ENCODE measurements at places on chromosomes 7 and 10.

DNA sequence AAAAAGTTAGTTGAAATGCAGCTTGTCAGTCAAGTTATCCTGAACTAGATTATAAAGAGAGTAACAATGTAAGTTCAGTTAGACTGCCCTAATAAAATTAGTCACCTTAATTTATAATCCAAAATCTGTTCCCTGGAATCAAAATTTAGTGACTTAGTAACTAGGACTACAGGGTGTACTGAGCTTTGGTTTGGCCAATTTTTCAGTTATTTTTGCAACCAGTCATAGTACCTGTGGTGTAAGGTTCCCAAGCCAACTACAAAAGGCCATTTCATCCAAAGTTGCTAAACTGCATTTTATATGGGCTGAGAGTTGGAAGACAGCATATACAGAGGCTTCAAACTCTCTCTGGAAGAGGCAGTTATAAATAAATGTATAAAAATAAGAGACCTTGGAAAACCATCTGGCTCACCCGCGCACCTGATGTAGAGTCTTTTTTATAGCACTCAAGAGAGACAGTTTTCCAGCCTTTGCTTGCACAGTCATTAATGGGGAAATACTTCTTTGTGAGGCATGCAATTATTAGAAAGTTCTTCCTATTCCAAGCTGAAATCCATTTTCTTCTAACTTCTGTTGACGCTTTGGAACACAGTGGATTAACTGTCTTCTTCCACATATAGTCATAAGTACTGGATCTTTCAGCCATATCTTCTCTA is 59.2 kb downstream of the PUS7 start:
- no peak for DNase-seq

- no peak for DNase-seq
Measured at GRCh38 chr7:4692055-4692454, 10.0 kb downstream of the FOXK1 start.

DNA sequence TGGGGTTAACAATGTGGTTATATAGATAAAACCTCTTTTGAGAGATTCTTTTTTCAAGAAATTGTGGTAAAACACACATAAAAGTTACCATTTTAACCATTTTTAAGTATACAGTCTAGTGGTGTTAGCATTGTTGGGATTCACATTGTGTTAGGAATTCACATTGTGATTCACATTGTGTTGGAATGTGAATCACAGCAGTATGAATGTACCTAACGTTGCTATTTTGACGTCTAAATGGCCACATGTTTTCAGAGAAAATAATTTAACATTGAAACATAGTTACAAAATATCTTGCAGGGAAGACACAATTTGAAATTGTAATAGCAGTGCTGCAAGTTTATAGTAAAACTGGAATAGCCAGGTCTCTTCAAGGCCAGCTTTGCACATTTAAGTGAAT is 129.0 kb downstream of the BICC1 start:
- DNase-seq: no peak

DNA sequence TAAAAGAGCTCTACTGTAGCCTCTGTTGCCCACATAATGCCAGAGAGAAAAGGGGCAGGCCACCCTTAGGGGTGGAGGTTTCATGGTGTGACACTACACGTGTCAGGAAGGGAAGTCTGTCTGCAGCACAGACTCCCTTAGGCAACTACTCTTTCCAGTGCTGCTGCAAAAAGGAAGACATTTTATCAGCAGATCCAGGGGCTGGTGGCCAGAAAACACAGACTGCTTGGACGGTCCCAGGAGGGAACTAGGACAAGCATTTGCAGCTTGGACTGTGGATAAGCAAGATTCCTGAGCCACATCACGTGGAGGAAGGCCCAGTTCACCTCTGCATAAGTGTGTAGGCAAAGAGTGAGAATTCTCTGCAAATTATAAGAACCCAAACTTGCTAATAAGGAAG is 220.8 kb downstream of the FANK1 start:
- no peak for DNase-seq

DNA sequence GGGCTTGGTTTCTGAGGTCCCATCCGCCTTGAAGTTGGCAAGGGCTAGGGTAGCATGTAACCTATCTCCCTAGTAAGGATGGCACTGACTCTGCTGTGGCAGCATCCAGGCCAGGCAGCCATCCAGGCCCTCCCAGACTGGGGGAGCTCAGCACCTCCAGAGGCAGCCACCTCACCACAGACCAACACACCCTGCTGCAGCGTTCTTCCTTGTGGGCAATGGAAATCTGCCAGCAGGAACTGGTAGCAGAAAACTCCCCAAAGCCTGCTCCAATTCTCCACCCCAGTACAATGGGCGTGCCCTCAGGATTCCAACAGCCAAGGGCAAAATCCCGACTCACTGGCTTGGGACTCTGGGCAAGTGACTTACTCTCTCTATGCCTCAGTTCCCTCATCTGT is 27.5 kb downstream of the DLG5 start:
- DNase-seq: no peak

GRCh38 chr10:119431034-119431772 is 111.3 kb downstream of the RGS10 start:
- no peak for DNase-seq

DNA sequence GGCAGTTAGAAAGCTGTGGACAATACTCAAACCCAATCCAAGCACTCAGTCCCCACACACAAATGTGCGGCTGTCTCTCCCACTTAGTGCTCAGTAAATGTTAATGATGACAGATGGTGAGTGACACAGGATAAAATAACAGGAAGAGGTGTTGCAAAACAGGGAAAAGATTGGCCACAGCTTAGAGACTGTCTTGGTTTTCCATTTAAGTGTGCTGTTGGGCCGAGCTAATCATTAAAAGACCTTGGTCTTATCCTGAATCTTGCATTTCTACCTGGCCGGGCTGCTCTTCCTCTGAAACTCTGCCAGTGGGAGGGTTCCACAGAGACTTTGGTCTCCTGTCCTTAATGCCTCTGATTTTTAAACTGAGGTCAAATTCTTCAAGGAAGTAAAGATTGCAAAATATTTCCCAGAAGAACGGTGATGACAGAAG is 113.1 kb upstream of the RNF32 start:
- no peak for DNase-seq

DNA sequence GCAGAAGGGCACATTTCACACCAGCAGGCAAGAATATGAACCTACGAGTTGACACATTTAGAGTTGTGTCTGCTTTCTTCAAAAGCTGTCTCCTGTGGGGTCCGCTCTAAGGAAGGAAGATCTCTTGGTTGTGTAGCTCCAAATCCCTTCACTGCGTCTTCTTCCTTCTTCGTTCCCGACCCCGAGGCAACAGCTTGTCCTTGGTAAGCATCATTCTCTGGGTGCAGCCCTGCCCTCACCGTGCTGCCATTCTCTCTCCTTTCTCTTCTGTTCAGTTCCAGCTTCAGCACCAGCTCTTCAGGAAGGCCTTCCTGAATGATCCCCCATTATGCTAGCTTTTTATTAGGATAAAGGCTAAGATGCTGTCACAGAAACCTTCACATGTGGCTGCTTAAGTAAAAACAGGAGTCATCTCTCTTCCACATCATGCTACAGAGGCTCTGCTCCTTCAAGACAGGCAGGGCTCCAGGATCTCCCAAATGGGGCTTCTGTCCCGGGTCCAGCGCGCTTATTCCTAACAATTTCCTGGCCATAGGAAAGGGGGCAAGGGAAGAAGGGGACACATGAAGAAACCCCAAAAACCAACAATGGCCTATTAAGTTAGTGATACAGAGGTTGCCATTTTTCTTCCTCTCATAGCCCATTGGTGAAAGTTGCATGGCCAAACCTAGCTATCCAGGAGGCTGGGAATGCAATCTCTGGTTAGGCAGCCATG is 52.2 kb upstream of the SHH start:
- no peak for DNase-seq

DNA sequence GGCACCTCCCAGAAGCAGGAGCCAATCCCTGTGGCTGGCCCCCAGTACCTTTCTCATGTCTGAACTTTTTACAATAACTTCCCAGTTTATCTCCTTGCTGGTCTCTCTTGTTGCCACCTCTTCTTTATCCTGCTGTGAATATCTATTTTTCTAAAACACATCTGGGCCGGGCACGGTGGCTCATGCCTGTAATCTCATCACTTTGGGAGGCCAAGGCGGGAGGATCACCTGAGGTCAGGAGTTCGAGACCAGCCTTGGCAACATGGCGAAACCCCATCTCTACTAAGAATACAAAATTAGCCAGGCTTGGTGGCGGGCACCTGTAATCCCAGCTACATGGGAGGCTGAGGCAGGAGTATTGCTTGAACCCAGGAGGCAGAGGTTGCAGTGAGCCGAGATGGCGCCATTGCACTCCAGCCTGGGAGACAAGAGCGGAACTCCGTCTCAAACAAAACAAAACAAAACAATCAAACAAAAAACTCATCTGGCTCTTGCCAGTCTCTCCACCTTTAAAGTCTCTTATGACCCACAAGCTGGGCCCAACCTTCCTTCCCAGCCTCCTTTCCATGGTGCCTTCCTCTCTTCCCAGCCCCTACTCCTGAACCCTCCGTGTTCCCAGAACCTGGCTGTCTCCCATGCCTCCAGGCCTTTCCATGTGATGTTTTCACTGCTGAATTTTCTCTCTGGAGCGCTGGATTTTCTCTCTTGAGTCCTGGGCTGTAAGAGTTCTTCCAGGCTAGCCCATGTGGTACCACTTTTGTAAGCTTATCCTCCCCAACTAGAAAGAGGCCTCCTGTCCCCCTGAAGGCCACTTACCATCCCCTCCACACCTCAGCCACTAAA is 51.3 kb downstream of the HIP1 start:
- DNase-seq: peak; percentile 68

DNA sequence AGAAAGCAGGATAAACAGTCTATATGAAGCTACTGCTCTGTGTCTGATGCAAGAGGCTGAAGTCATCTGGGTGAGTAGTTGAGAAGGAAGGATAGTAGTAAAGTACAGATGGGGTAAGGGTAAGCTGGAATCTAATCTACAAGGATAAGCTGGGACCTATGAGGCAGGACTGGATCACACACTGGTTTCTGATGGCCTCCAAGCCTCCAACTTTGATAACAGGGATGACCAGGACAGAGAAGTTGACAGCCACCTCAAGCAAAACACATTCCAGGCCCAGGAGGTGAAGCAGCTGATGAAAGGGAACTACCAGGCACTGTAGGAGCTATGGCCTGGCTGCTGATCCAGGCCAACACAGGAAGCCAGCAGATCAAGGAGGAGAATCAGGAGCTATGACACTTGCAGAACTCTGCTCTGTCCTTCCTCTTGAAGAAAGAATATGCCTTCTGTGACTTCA is 278.1 kb upstream of the TMEM229A start:
- no peak for DNase-seq

DNA sequence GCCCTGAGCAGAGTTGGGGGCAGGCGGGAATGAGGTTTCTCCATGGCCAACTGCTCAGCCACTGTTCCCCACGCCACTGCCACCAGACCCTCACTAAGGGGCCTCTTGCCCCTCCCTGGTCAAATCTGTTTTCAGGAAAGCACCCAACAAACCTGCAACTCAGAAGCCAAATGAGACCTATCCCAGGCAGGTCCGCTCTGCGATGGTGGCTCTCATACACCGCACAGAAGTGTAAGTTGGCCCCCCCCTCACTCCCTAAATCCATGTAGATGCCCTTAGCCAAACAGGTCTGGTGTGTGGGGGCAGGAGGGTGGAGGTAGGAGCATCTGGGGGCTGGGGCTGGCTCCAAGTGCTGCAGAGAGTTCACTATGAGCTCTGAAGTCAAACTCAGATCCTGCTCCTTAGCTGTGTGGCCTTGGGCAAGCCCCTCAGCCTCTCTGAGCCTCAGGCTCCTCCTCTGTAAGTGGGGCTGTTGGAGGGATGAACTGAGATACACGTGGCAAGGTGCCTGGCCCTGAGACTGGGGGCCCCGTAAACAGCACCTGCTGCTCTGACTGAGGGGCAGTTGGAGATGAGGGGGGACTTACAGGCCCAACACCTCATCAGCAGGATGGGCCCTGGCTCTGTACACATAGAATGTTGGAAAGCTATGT is 1.1 kb downstream of the MMRN2 start:
- no peak for DNase-seq

GRCh38 chr7:146175716-146176115 is 59.1 kb downstream of the CNTNAP2 start:
- DNase-seq: no peak

DNA sequence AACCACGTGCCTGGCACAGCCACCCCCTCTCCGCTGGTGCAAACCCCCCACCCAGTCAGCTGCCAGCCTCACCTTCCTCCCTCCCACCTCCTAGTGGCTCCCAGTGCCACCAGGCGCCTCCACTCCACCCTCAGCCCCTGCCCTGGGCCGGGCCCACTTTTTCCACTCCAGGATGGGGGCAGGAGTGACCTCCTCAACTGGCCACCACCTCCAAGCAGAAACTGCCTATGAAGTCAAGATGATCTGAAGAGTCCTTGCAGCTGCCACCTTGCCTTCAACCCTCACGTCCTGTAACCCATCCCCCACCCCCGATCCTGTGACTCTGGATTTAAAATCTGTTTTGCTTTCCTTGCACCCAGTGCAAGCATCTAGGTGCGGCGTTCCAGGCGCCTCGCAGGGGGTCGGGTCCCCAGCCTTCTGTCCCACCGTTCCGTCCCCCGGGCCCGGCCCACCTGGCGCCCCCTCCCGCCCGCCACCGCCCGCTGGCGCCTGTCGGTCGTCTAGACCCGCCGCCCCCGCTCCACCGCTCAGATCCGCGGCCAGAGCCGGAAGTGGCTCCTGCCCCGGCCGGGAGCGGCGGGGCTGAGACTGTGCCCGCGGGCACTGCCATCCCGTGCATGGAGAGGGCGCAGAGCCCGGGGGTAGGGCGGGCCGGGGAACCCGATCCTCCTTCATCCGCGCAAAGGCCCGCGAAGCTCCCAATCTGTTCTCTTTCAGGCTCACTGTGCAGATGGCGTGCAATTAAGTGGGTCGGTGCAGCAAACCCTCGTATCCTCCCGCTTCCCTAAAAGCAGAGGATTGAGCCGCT is 51.2 kb upstream of the GTF2I start:
- DNase-seq: peak; percentile 20

DNA sequence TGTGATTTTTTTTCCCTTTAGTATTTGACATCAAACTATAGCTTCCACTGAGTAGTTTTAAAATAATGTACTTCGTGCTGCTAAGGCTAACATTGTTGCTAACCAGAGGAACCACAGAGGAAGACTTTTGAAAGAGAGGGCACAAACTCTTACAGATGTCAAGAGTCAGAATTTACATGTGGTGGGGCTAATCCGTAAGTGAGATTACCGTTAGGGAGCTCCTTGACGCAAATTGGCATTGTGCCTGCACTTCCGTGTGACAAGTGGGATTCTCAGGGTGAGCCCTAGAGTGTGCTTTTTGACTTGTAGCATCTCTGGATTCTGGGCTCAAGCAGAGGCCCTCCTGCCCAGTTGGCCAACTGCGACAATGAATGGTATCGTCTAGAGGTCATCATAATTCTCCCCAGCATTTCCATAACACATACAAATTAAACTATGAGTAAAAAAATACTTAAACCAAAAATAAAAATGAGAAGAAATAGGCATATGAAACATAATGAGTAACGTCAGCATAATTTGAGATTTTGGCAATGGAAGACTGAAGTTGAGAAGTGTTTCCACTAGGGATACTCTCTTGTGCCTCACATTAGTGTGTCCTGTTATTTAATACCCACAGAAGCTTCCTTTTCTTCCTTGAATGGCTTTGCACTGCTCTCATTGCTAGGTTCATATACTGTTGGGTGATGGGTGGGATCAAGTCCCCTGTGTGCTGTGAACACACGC is 164.0 kb downstream of the SDK1 start:
- no peak for DNase-seq
